ENCODE measurements at places on chromosomes 16 and 17. TPM values are rescaled to one million over a fixed set of nuclear protein-coding genes. Genes with fewer than 3 reads are reported as not detected.

Gene SOX8
- 0.16 TPM for total RNA-seq

Gene SYCE1L
- total RNA-seq, result 6.0 TPM

Gene NPTX1
- total RNA-seq, result not detected

Gene PIK3R6
- total RNA-seq, result 0.16 TPM

Gene SLFN11
- 6.6 TPM for total RNA-seq

Gene TBC1D10B
- 25.3 TPM for total RNA-seq

Gene TBC1D3K
- total RNA-seq, result not detected

DNA sequence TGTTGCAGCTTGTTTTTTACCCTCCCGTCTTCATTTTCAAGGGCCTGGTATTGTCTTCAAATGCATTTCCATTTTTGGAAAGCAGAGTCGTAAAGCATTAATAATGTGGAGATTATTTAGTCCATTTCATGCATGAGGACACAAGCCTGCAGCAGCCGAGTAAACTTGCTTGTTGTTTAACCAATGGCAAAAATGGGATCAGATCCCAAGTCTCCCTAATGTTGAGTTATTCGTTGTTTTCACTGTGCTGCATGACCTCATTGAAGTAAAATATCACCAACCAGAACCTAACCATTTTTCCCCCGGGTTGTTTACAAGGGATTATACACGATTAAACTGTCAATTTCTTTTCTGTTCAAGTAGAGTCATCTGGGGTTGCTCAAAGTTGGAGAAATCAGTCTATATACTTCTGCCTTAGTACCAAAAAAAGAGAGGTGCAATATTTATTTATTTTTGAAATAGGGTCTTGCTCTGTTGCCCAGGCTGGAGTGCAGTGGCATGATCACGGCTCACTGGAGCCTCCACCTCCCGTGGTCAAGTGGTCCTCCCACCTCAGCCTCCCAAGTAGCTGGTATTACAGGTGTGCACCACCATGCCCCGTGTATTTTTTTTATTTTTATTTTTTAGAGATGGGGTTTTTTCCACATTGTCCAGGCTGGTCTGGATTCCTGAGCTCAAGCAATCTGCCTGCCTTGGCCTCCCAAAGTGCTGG, 12.4 kb downstream of the AMZ2 start:
- ATAC-seq, result no peak

- ATAC-seq, result no peak
Observed at GRCh38 chr16:27345201-27345600, 31.4 kb downstream of the IL4R start.

- no peak for ATAC-seq
Observed at GRCh38 chr17:31289790-31290189, 7.2 kb downstream of the OMG start.

- peak; percentile 36 for ATAC-seq
Observed at GRCh38 chr17:16915752-16916556, 56.0 kb downstream of the TNFRSF13B start.

DNA sequence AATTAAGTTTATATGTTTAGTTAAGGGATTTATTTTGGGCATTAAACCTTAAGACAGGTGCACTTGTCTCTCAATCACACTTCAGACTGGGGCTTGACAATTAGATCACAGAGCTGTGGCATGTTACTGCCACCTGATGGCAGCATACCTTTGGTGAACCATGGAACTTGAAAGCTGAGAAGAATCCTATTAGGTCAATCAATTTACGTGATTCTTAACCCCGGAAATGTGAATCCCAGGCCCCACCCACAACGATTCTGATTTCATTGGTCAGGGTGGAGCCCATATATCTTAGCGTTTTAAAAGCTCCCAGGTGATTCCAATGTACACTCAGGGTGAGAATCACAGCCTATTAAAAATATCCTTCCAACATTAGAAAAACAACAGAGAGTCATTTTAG, 91.0 kb downstream of the GSG1L start:
- ATAC-seq, result peak; percentile 76

DNA sequence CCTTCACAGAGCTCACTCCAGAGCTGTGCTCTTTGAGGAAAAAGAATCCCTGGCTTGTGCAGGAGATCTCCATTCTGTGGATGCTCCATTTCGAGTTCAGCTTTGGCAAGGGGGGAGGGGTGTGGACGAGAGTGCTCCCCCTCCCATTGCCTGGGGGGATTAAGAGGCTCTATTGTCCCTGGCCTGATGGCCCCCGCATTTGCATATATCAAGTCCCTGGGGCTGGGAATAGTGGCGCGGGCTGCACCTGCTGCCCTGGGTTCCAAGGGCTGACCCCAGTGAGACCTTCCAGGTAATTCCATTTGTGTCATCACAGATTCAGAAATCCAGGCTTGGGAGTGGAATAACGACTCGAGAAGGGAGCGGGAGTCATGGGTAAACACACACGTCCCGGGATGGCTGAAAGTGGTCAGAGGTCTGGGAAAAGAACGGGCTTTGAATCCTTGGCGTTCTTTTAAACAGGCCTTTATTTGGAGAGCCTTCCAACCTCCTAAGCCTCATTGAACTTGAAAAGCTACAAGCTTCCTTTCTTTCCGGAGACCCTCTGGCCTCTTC, 479.3 kb downstream of the HS3ST3B1 start:
- no peak for ATAC-seq

GRCh38 chr17:42748202-42748907, 3.5 kb upstream of the EZH1 start:
- ATAC-seq, result no peak

DNA sequence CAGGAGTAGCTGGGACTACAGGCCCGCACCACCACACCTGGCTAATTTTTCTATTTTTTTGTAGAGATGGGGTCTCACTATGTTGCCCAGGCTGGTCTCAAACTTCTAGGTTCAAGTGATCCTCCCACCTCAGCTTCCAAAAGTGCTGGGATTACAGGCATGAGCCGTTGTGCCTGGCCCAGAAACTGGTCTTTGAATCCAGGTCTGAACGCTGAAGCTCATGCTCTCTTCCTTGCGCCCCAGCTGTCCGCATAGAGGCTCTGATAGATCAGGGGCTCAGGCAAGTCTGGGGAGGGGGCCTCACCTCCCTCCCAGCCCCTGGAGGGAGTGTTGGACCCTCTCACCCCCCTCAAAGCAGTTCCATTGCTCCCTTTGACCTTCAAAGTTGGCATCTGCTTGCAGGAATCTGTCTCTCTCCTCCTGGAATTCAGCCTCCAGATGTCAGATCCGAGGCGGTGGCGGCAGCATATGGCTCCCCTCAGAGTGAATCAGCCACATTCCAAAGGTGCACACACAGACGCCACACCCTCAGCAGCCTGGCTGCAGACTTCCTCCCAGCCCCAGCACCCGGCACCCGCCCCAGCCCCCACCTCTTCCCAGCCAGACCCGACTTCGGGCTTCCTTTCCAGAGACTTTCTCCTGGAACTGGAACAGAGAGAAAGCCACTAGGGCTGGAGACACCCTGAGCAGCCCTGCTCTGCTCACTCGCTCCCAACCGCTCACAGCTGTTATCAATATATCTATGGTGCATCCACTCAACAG, 16.9 kb upstream of the GLIS2 start:
- ATAC-seq, result peak; percentile 97

DNA sequence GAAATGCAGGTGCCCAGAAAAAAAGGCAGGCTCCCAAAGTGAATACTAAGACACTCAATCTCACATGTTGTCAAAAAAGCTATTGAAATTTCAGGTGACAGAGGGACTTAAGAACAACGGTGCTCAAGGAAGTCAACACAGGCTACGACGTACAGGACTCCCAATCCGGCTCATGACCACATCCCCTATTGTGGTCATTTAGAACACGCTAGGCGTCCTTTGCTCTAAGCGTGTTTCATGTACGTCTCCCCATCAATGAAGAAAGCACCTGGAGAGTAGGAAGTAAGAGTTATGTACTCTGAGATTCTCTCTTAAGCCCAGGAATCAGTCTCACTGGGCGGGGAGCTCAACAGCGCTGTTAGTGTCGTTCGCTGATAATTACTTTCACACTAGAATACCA, 94.1 kb downstream of the MRM3 start:
- ATAC-seq, result no peak

- no peak for ATAC-seq
Observed at GRCh38 chr17:72004611-72005331, 116.0 kb upstream of the SOX9 start.

- no peak for ATAC-seq
Observed at GRCh38 chr17:32833526-32833925, 43.4 kb downstream of the MYO1D start.

DNA sequence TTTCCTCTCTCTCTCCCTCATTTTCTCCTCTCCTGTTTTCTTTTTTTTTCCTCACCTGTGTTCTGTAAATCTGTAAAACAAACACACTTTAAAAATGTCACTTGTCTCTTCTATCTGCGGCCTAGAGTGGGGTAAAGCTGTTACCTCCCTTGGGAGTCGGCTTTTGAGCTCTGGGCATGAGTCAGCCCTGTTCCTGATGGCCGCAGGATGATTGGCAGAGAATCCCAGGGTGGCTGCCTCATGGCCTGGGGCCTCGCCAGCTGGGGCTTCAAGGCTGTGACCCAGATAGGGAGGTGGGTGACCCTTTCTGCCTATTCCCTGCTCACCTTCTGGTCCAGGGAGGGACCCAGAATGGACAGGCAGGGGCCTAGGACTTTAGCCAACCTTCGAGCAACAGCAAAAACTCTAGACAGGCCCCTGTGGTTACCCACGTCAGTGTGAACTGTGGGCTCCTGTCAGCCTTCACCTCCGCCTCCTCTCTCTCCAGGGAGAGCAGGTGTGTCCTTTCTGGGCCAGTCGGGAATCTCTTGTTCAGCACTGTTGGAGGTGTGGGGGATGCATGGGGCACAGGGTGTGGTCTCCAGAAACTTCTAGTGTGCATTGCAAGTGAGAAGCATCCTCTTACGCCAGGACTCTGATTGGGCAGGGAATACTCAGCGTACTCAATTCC, 87.4 kb downstream of the RAP1GAP2 start:
- peak; percentile 47 for ATAC-seq

Data from esophagus mucosa (tissue), 1 donor.